ENCODE measurements at places on chromosomes 7 and 10.

DNA sequence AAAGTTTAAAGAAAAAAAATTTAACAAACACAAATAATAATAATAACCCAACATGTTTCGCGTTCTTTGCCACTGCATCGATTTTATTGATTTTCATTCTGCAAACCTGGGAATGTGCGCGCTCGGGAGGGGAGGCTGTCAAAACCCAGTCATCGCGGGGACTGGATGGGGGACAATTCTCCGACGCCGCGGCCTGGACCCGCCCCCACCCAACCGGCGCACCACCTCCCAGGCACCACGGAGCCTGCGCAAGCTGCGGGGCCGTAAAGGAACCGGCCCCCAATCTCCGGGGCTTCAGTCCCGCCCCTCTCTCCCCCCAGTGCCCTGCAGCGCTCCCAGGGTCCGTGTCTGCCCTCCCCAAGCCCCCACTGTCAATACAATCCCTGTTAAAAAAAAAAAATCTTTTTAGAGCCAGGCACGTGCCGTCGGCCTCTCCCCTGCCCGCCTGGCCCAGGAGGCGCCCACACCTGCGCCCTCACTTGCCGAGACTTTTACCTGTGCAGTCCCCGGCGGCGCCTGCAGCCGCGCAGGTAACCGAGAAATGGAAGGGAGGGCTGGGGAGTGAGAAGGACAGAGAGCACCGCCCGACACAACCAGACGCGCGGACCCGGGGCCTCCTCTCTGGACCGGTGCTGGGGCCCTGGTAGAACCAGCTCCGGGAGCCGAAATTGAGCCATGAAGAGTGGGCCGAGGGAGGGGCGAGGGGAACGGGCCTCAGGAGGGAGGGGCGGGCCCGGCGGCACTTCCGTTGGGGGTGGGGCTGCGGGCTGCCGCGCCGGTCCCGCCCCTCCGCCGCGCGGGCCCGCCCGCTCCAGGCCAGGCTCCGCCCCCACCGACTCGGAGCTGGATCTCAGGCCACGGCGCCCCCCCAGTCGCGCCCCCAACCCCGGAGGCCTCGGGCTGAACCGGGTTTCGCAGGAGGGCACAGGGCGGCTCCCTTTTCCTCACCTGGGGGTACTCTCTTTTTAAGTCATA is 7.6 kb upstream of the ZNF503 start:
- peak; percentile 91 for DNase-seq

DNA sequence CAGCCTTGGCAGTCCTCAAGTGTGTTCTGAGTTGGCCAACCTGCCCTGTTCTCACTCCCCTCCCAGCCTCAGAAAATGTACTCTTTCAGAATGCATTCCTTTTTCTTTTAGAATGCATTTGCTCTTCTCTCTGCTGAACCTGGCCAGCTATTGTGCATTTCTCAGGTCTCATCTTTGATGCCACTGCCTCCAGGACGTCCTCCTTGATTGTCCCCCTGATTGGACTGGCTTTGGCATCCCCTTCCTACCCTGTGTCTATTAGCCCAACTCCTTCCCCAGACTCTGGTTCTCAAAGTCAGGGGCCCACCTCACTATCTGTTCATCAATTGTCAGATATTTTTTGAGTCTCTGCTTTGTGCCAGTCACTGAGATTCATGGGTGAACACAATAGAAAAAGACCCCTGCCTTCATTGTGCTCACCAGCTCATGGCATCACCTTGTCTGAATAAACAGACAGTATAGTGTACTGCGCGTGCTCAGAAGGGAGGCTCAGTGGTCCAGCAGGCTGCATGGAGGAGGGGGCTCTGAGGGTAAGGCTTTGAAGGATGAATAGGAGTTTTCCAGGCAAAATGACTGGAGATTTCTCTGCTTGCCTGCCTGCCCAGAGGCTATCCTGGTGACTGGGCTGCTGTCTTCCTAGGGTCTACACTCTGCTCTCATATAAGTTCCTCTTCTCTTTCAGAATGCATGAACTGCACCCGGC is 96.5 kb downstream of the MYL10 start:
- no peak for DNase-seq

- no peak for DNase-seq
Measured at GRCh38 chr7:22675421-22675820, 51.6 kb upstream of the IL6 start.

DNA sequence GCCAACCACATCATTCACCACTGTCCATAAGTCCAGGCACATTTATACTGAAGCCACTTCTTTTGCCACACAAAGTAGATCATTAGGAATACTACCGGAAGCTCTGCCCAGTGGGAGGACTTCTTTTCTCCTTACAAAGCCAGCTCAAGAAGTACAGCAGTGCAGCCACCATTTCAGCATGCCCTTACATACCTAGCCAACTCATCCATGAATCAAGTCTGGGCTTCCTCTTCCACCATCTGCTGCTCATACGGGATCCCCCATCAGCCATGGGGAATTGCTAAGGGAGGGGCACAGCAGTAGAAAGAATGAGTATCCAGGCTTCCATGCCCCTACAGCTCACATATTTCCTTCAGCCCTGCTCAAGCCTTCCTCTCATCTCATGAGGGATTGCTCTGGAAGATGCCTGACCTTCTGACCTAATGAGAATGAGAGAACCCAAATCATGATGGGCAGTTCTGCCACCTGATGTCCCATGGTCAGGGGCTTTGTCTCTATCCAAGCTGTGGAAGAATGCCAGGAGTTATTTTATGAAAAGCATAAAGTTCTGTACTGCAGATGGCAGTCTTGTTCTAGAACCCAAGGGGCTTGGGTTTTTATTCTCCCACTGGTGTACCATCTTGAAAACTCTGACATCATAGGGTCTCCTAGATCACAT is 39.5 kb downstream of the ACSM6 start:
- no peak for DNase-seq

- DNase-seq, result no peak
Measured at GRCh38 chr10:86391236-86391840, 24.7 kb upstream of the GRID1 start.

GRCh38 chr10:125158275-125158600 is 2.1 kb downstream of the CTBP2 start:
- DNase-seq, result peak; percentile 26

DNA sequence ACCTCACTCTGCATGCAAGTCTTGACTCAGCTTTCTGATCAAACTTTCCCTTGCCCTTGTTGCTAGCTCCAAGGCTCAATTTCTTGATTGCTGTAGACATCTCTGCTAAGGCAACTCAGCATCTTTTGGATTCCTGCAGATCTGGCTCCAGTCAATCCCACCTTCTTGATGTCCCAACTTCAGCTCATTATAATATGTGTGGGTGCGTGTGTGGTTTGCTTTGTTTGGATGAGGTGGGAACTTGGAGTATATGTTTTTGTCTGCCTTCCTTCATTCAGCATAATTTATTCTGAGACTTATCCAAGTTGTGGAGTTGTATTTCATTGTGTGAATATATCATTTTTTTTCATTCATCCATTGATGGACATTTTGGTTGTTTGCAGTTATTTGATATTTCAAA is 364.8 kb upstream of the IGFBP3 start:
- no peak for DNase-seq

GRCh38 chr10:120517196-120517595 is 60.2 kb downstream of the PLPP4 start:
- no peak for DNase-seq

DNA sequence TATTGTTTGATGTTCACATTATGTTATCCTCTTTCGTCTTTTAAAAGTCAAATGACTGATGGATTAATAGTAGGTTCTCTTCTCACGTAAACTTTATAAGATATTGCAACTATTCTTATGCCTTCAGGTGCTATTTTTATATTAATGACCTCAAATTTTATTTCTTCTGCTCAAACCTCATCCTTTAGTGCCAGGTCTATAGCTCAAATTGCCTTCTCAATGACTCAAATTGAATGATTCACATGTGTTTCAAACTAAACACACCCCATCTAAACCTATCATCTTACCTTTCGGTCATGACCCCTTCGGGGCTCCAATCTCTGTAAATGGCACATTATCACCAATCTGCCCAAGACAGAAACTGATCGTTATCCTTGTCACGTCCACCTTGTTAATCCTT is 22.0 kb upstream of the LIPF start:
- DNase-seq, result no peak

DNA sequence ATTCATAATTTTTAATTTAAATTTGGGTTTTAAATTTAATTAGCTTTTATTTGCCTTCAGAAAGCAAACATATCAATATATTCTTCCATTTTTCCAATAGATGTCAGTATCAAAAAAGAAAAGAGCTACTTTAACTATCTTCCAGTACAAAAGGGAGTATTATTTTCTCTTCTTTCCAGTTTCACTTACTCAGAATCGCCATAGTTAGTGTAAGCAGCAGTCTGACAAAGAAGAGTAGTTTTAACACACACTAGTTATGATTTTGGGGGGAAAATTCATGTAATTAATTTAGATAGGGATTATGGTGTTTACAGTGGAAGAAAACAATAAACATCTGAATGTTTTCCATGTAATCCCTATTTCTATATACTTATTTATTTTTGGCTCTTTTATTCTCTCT is 272.6 kb upstream of the DGKB start:
- DNase-seq, result no peak

DNA sequence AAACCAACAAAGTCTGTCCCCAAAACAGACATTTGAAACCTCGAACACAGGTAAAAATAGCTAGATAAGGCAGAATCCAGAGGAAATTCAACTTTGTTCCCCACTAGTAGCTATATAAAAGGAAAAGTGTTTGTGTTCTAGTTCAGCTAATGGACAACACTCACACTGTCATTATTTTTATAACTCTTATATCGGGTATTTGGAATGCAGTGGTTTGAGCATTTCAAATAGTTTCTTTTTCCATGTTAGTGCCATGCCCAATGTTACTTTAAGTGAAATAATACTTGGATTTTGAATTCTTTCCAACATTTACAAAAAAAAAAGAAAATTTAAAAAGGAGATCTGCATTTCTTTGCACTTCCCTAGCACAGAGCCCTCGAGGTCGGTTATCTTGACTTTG is 213.6 kb downstream of the DOCK4 start:
- DNase-seq, result no peak

- DNase-seq, result peak; percentile 15
Measured at GRCh38 chr7:29284696-29285443, 90.3 kb downstream of the CHN2 start.

DNA sequence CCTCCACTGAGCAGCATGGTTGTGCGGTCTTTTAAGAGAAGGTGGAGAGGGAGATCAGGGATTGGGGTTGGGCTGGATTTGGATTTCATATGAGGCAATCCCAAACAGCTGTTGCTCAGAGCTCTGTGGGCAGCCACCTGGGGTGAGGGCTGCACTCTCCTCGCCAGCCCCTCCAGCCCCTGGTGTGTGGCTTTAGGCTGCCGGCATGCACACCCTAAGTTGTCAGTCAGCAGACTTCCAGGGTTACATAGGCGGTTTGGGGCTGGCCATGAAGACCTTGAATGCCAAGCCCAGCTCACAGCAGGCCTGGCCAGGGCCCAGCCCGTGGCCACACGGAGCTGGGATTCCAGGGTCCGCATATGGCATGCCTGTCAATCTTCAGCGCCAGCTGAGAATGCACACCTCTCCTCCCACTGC is 54.8 kb downstream of the ZMIZ1 start:
- peak; percentile 74 for DNase-seq

DNA sequence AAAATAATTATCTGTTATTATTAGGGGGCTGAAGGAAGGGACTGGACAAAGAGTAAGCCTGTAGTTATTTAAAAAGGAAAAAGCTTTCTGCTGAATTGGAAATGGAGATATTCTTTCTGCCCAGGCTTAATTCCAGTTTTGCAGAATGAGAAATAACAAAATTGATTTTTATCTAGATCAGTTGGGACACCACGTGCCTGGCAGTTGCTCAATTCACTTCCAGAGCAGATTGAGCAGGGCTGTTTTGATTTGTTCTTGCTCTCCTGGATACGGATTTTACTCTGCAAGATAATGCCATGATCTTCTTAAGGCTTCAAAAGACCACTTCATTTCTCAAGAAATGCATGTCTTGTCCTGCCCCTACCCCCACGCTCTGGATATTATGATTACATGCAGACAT is 524.3 kb downstream of the TCERG1L start:
- DNase-seq, result no peak

GRCh38 chr10:91163869-91164474 is 56.5 kb upstream of the PCGF5 start:
- peak; percentile 59 for DNase-seq

DNA sequence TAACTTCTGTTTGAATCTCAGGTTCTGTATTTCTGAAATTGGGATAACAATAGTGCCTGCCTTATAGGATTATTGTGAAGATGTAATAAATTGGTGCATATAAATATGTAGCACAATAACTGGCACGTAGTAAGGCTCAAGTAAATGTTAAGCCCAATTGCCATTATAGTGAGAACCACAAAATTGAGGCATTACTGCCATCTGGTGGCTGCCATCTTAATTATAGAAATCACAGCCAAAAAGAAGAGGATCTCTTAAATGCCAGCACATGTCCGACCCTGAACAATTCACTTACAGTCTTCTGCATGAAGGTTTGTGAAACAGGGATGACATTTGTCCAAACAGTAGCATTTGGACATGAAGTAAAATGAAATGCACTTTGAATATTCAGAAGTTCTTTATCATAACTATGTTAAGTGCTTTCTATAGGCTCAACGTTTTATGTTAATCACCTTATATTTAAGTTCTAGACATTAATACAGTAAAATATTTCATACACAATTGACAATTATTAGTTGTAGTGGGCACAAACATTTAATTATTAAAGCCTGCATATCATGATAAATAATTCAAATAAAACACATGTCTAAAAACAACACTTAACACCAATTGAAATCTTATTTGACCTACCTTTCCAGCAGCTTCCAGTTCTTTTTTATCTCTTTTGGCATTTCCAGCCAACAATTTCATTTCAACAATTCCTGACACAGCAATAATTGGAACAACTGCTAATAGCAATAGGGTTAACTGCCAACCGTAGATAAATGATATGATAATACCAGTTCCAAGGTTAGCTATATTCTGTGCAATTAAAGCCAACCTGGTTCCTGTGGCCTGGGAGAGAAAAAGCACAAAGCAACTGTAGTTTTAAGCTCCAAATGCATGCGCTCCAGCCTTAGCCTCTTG is 58.5 kb downstream of the ABCB4 start:
- peak; percentile 74 for DNase-seq

DNA sequence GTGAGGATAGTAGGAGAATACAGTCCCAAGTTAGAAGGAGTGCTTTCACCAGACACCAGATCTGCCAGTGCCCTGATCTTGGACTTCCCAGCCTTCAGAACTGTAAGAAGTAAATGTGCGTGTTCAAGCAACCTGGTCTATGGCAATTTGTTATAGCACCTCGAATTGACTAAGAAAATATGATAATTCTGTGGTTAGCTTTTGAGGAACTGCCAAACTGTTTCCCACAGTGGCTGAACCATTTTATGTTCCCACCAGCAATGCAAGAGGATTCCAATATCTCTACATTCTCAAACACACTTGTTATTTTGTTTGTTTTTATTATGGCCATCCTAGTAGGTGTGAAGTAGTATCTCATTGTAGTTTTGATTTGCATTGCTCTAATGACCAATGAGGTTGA is 47.0 kb downstream of the RBM20 start:
- DNase-seq, result peak; percentile 19

DNA sequence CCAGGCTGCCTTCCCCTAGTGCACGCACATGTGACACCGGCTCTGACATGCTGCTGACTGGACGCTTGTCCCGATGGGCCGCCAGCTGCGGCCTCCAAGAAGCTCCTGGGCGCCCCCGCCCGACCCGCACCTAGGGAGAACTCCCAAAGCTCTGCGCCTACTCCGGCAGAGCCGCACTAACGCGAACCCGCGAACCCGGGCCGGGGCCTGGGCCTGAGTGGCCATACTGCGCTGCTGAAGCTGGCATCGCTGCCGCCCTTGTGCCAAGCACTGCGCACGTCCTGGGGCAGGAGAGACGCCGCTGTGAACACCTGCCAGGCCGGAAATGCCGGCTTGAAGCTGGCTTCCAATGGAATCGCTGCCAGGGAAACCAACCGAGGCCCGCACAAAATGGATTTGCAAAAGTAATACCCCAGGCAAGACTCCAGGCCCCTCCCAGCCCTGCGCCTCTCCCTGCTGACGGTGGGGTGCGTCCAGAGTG is 85.1 kb downstream of the WASHC2A start:
- DNase-seq, result no peak

Measured in NB4 (cell line).